ENCODE measurements at places on chromosomes 3 and 15.

- H3K4me3 ChIP-seq = no peak overlapping the region
- DNase-seq = no peak
- no peak overlapping the region for H3K27ac ChIP-seq
- H3K36me3 ChIP-seq = peaks cover 57% of the 10 kb centered on the region
These were observed 29.3 kb downstream of the RARRES1 start for GRCh38 chr3:158702815-158703481.

DNA sequence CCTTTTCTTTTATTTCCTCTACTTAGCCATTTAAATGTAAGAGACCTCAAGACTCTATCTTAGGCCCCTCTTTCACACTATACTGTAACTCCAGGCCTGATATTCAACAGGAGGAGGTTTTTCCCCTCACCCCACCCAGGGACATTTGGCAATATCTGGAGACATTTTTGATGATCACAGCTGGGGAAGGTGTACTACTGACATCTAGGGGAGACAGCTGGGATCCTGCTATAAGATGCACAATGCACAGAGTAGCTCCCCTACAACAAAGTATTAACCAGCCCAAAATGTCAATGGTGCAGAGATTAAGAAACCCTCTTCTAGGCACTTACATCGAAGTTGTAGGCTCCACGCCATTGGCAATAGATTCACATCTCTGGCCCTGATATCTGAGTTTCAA, 517.5 kb upstream of the UBE2E2 start:
- H3K27me3 ChIP-seq = no peaks in the 10 kb centered on the region
- H3K27ac ChIP-seq = no peak overlapping the region
- H3K36me3 ChIP-seq = no peaks in the 10 kb centered on the region
- no peaks in the 10 kb centered on the region for H3K4me1 ChIP-seq

DNA sequence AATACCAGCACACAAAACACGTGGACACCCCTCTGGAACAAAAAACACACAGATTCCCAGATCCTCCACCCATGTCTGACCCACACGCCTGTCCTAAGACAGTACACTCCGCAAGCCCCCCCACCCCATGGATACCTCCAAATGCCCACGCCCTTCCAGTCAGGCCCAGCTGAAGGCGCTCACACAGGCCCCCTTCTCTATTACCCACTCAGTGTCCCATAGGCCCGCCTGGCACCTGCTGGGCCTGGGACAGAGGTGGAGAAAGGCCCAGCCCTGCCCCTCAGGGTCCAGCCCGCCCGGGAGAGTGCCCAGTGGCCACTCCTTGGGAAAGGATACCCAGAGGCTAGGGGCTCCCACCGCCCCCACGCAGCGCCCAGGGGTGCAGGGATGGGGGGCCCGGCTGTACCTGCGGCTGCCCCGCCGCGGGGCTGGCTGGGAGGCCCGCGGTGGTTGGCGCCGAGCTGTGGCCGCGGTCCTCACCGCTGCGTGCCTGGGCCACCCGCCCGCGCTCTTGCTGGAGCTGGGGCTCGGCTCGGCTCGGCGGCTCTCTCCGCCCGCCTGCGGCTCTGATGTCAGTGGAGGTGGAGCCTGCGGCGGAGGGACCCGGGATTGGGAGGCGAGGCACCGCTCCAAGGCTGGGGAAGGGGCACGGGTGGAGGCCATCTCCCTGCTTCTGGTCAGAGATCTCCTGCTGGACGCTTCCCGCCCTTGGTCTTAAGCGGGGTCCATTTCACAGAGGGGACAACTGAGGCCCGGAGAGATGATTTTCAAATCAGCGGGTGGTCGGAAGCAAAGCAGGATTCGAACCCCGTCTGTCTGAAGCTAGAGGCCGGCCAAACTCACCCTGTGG, at the start of gene CAMK1:
Gene CAMK1, minus strand, starts transcription at position 522 of the 850 bp plus-strand sequence. CDS start 2,198 bp downstream, outside the sequence.
- H3K36me3 ChIP-seq = no peaks in the 10 kb centered on the region
- DNase-seq = peak; percentile 43
- peaks cover 6% of the 10 kb centered on the region for H3K27me3 ChIP-seq
- peaks cover 20% of the 10 kb centered on the region for H3K4me1 ChIP-seq

GRCh38 chr15:76905855-76906254, 715 bp upstream of the SCAPER start:
- no peaks in the 10 kb centered on the region for H3K27me3 ChIP-seq
- H3K36me3 ChIP-seq = peaks cover 2% of the 10 kb centered on the region
- H3K4me3 ChIP-seq = peak overlapping the region; percentile 94
- peaks cover 48% of the 10 kb centered on the region for H3K4me1 ChIP-seq
- no peak for DNase-seq

GRCh38 chr3:73733746-73734145, 109.0 kb upstream of the PDZRN3 start:
- no peaks in the 10 kb centered on the region for H3K4me1 ChIP-seq
- H3K27ac ChIP-seq = no peak overlapping the region
- DNase-seq = no peak
- no peak overlapping the region for H3K4me3 ChIP-seq
- H3K36me3 ChIP-seq = no peaks in the 10 kb centered on the region
- no peaks in the 10 kb centered on the region for H3K27me3 ChIP-seq

DNA sequence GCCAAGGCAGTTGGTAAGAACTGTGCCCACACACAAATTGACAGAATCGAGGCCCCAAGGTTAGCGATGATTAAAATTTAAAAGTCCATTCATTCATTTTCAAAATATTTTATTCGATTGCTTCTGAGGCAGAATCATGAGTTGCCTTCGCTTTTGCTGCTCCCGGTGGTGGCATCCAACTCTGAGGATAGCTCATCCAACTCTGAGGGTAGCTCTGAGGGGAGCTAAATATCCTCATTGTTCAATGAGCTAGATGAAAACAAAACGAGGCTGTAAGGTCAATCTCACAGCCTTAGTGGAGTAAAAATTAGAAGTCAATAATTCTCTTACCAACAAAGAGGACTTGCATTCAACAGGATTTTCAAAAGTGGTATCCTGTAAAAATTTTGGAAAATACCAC, 897 bp upstream of the CHL1 start:
- H3K27ac ChIP-seq = no peak overlapping the region
- H3K4me3 ChIP-seq = no peak overlapping the region
- no peak for DNase-seq
- H3K36me3 ChIP-seq = no peaks in the 10 kb centered on the region

- peaks cover 49% of the 10 kb centered on the region for H3K4me1 ChIP-seq
- no peak overlapping the region for H3K27ac ChIP-seq
- H3K4me3 ChIP-seq = no peak overlapping the region
- peaks cover 7% of the 10 kb centered on the region for H3K27me3 ChIP-seq
- H3K36me3 ChIP-seq = no peaks in the 10 kb centered on the region
These were observed 97.5 kb upstream of the TLE3 start for GRCh38 chr15:70195171-70195570.

GRCh38 chr15:93195109-93195508, 106.1 kb upstream of the RGMA start:
- H3K4me3 ChIP-seq = no peak overlapping the region
- no peak for DNase-seq
- H3K27me3 ChIP-seq = no peaks in the 10 kb centered on the region

- H3K36me3 ChIP-seq = peaks cover 48% of the 10 kb centered on the region
- DNase-seq = no peak
- peak overlapping the region; percentile 79 for H3K4me3 ChIP-seq
- H3K4me1 ChIP-seq = peaks cover 50% of the 10 kb centered on the region
- H3K27ac ChIP-seq = peak overlapping the region; percentile 57
These were observed 59.7 kb upstream of the FURIN start for GRCh38 chr15:90808517-90809235.

DNA sequence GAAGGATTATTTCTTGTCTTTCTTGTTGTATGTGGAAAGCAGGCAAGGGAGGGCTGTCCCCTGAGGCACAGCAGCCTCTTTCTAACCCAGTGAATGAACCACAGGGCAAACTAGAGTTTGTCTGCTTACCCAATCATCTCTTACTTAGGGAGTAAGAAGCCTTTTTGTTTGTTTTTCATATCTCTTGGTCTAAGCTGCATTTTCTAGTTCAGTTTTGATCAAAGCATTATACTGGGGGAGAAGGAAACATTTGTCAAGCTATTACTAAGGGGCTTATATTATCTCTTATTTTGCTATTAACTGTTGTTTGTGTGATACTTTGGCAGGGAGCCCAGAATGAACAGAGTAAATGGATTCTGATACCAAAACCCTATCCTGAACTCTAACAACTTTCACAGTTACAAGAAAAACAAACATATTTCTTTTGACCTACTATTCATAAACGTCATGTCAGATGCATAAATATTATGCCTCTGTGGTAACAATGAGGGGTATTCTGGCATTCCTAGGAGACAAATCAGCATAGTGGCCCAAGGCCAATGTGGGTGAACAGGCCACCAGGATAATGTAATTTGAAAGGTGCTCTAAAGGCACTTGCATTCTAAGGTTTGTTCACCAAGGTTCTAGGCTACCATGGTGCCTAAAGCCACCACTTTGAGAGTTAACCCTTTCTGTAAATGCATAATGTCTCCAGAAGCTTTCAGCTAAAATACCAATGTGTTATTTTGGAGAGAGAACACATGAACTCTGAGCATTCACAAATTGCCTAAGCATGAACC, 271.6 kb upstream of the ZPLD1 start:
- DNase-seq = no peak
- no peaks in the 10 kb centered on the region for H3K27me3 ChIP-seq
- no peaks in the 10 kb centered on the region for H3K36me3 ChIP-seq
- no peak overlapping the region for H3K4me3 ChIP-seq

- no peak overlapping the region for H3K27ac ChIP-seq
- H3K4me1 ChIP-seq = no peaks in the 10 kb centered on the region
- H3K36me3 ChIP-seq = no peaks in the 10 kb centered on the region
- DNase-seq = no peak
- H3K27me3 ChIP-seq = peaks cover 5% of the 10 kb centered on the region
These were observed 324.0 kb upstream of the SLCO3A1 start for GRCh38 chr15:91529534-91529933.

All from activated B cell treated with CpG ODN at 0.5 μM for 24 hours (primary cell).